ENCODE measurements at places on chromosomes 5 and 9. TPM values are rescaled to one million over a fixed set of nuclear protein-coding genes. Genes with fewer than 3 reads are reported as not detected.

LNPEP gene
- 35.9 TPM for total RNA-seq

GRCh38 chr9:83130541-83130940 lies 67.6 kb upstream of the RASEF start:
- no peak for DNase-seq

- DNase-seq = no peak
Measured at GRCh38 chr5:77358255-77359205, 133.6 kb downstream of the WDR41 start.

GRCh38 chr5:82784521-82784920 lies 292.7 kb downstream of the TMEM167A start:
- DNase-seq = no peak

DNA sequence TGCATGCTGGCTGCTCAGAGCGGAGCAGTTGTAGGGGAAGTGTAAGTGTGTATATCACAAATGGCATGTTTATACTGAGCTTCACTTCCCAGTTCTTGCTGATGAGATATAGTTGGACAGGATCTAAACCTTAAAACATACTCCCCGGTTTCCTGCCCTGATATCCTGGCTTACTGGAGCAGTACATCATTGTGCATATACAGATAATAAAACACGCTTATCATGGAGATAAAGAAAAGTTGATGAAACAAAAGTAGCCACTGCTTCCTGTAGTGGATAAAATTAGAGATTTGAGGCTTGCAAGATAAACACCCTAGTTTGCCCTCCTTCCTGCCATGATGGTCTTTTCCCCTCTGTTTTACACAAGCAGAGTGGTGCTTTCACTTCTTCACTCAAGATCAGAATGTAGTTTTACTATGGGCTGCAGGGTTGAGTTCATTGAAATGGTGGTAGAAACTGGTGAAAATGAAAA lies 15.0 kb downstream of the NPR3 start:
- no peak for DNase-seq

DNA sequence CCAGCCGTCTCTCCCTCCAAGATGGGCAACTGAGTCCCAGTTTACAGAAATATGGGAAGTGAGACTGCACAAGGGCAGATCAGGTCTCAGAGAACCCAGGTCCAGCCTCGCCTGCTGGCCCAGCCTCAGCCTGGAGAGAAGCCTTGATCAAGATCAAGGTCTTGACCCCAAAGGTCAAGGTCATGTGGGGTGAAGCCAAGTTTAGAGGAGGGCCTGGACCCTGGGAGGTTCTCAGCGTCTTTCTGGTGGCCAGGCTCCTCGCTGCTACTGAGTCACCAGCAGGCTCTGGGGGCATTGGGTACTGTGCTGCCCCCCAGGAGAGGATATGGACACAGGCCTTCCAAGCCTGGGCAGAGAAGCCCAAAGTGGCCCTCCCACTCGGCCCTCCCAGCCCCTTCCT lies 8.8 kb downstream of the IPPK start:
- no peak for DNase-seq

PRRX2 gene
- total RNA-seq = not detected

- peak; percentile 67 for DNase-seq
Measured at GRCh38 chr9:97109194-97109811, 70.4 kb upstream of the CTSV start.

GRCh38 chr5:124583469-124584350 lies 162.7 kb downstream of the ZNF608 start:
- DNase-seq = peak; percentile 14

DNA sequence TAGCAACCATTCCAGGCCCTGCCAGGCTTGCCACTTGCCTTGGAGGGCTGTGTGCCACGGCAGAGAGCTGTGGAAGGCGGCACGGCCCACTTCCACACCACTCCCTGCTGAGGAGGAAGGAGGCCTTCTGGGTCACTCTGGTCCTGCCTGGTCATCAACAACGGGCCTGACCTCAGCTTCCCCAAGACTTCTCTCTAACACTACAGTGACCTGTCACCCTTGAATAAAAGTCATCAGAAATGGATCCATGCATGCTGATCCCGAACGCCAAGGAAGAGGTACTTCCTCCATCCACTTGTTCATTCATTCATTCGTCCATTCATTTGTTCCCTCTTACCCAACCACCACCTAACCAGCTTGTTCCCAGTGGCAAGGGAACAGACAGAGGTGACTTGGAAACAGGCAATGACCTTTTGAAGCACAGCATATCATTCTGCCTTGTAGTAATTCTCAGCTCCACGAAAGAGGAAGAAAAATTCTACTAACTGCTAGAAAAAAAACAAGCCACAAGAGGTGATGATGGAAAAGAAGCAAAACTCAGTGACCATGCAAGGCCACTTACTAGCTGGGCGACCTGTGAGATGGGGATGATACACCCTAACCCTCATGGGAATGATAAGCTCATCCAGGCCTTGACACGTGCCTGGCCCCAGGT lies 58.6 kb downstream of the STK10 start:
- no peak for DNase-seq

GRCh38 chr9:5586391-5586802 lies 42.5 kb upstream of the RIC1 start:
- DNase-seq = no peak
